ENCODE measurements at places on chromosomes 3 and 15.

GRCh38 chr3:16570113-16570512, 35.1 kb downstream of the DAZL start:
- DNase-seq, result no peak

DNA sequence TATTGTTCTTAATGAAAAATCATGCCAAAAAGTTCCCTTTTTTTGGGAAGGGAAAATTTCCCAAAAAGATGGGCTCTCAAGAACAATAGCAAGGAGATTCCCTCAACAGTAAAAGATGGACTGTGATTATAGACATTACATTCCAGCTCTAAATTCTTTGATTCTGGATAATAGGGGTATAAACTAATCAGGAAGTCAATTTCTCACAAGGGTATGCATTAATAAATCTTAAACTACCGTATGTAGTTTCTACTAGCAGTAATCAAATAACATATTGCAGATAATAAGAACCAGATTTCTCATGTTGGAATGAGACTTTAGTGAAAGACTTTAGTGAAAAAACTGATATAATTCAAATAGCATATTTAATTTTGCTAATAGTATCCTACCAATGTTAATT, 144.8 kb upstream of the PTPRG start:
- DNase-seq, result no peak

DNA sequence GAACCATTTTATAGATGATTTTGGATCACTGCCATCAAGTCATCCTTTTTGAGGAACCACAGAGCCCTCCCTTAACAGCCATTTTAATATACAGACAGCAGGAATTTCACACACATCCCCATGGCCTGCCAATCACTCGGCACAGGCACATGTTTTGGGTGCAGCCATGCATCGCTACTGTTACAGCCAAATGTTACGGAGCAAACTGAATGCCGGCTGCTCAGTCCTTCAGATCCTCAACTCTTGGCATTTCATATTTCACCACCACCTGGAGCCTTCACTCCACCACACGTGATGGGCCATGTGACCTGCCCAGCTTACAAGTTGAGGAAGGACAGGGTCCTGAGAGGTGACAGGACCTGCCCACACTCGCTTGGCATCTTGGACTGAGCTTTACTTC, 90.8 kb downstream of the OXNAD1 start:
- DNase-seq, result no peak

- DNase-seq, result no peak
These were observed 138.9 kb upstream of the FRMD4B start for GRCh38 chr3:69524816-69525215.
